Stomach (tissue), 19 donors: ENCODE measurements at places on chromosomes 7 and 10. TPM values are rescaled to one million over a fixed set of nuclear protein-coding genes. Genes with fewer than 3 reads are reported as not detected.
A peak's percentile ranks its signal among the peaks of the same experiment; 100 is the strongest.

DNA sequence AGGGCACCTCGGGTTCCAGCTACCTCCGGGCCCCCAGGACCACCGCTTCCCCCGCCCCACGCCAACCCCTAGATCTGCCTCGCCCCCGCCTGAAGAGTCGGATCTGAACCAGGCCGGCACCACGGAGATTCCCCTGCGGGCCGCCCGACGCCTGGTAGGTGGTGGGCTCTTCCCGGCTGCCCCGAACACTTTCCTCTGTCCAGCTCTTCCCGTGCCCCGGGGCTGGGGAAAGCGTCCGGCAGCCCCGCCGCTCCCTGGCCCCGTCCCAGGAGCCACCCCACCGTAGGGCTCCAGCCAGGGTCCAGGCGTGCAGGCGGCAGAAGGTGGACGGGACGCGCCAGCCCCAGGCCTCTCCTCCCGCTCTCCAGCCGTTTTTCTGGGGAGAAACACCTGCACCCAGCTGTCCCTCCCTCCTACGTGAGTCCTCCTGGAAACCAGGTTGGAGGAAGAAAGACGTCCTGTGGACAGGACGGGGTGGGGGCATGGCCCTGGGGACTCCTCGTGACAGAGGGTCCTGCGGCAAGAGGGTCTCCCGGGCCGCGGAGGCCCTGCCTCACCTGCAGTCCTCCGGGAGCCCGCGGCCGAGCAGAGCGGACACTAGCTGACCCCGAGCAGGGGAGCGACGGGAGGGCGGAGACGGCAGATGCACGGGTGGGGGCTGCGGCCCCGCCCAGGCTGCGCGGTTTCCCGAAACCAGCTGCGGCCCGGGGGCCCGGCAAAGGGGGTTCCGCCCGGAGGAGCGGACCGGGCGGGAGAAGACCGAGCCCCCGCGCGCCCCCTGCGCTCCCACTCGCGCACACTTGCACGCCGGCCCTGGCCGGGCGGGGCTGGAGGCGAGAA, at the start of gene TMEM176B:
Gene TMEM176B, minus strand, starts transcription at position 624 of the 840 bp plus-strand sequence. CDS start 3,795 bp downstream, outside the sequence.
- peak; percentile 85 for DNase-seq
- peaks cover 20% of the 10 kb centered on the region for H3K36me3 ChIP-seq
- H3K27ac ChIP-seq = peak within 1 kb of the TSS; percentile 89
- peaks cover 23% of the 10 kb centered on the region for H3K4me1 ChIP-seq
- peak within 1 kb of the TSS; percentile 57 for H3K4me3 ChIP-seq
- H3K27me3 ChIP-seq = peaks cover 74% of the 10 kb centered on the region

GRCh38 chr10:117652228-117653169, 110.0 kb downstream of the EMX2 start:
- no peaks in the 10 kb centered on the region for H3K36me3 ChIP-seq
- H3K27ac ChIP-seq = no peak overlapping the region
- no peaks in the 10 kb centered on the region for H3K4me1 ChIP-seq
- no peak for DNase-seq
- no peaks in the 10 kb centered on the region for H3K27me3 ChIP-seq
- H3K4me3 ChIP-seq = no peak overlapping the region

DNA sequence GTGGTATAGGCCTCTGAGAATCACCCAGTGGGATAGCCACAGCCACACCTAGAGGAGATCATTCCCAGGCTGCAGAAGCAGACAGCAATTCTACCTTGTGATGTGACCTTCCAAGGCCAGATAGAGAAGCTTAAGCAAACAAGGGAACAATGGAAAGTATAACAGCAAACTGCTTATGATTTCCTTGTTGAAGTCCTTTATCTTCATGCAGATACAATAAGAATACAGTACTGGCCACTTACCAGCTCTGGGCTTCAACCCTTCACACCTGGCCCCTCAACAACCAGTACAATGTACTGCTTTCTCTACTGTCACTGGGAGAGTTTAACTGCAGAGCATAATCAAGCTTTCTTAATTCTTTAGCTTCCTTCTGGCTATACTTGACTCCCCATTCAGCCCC, 22.6 kb upstream of the DDX50 start:
- H3K27me3 ChIP-seq = no peaks in the 10 kb centered on the region
- no peak for DNase-seq
- H3K36me3 ChIP-seq = no peaks in the 10 kb centered on the region
- peaks cover 28% of the 10 kb centered on the region for H3K4me1 ChIP-seq
- H3K27ac ChIP-seq = peak overlapping the region; percentile 70

GCK gene
- 0.55 TPM for total RNA-seq

LRRTM3 gene
- total RNA-seq = not detected

- no peaks in the 10 kb centered on the region for H3K4me1 ChIP-seq
- no peaks in the 10 kb centered on the region for H3K27me3 ChIP-seq
- no peak overlapping the region for H3K27ac ChIP-seq
Measured at GRCh38 chr10:67923551-67923950, 39.1 kb downstream of the SIRT1 start.

ACBD7 gene
- not detected for total RNA-seq

GRCh38 chr7:125663961-125664360, 734.3 kb upstream of the POT1 start:
- H3K27me3 ChIP-seq = no peaks in the 10 kb centered on the region
- no peaks in the 10 kb centered on the region for H3K36me3 ChIP-seq
- H3K4me3 ChIP-seq = no peak overlapping the region

MAT1A gene
- not detected for total RNA-seq

DNA sequence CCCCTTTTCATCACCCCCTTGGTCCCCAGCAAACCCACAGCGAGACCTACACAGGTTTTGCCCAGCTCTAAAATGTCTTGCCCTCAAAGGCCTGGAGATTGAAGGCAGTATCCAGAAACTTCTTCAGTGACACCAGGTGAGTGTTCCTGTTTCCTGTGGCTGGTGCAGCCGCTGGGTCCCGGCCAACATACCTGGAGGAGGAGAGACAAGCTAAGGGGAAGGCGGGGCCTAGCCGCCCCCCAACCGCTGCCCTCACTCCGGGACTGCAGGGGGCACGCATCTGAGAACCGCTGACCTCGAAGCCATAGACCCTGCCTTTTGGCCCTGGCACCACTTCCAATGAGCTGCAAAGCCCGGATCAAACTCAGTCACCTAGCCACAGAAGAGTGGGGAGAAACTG, 27.0 kb downstream of the OGDHL start:
- no peaks in the 10 kb centered on the region for H3K36me3 ChIP-seq
- DNase-seq = no peak

GRCh38 chr7:95342029-95342428, 17.7 kb upstream of the PON1 start:
- DNase-seq = no peak
- H3K27me3 ChIP-seq = no peaks in the 10 kb centered on the region
- no peak overlapping the region for H3K4me3 ChIP-seq

- H3K36me3 ChIP-seq = no peaks in the 10 kb centered on the region
- no peak overlapping the region for H3K27ac ChIP-seq
- H3K27me3 ChIP-seq = no peaks in the 10 kb centered on the region
- H3K4me3 ChIP-seq = no peak overlapping the region
- DNase-seq = no peak
Measured at GRCh38 chr7:50141131-50141530, 48.1 kb upstream of the ZPBP start.

DNA sequence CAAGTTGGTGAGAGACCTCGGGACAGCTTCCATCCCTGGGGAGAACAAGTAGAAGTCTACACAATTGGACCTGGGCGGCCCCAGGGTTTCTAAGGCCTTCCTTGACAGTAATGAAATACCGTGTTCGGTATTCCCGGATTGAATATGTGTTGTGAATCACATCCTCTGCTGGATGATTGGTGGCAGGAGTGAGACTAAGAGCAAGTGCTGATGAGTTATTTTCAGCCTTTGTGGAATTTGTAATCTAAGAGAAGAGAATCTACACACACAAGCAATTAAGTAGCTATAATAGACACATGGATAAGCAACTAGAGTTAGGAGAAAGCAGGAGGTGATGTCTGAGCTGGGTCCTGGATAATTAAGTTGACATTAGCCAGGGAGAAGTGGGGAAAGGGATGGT, 64.8 kb upstream of the VWC2 start:
- DNase-seq = no peak
- no peak overlapping the region for H3K4me3 ChIP-seq
- H3K27me3 ChIP-seq = no peaks in the 10 kb centered on the region
- H3K4me1 ChIP-seq = no peaks in the 10 kb centered on the region
- H3K27ac ChIP-seq = no peak overlapping the region

- H3K4me3 ChIP-seq = no peak overlapping the region
- H3K4me1 ChIP-seq = peaks cover 17% of the 10 kb centered on the region
- H3K27ac ChIP-seq = no peak overlapping the region
Measured at GRCh38 chr10:88934900-88935672, 17.5 kb downstream of the ACTA2 start.

- H3K4me1 ChIP-seq = no peaks in the 10 kb centered on the region
- DNase-seq = no peak
- no peak overlapping the region for H3K27ac ChIP-seq
- no peak overlapping the region for H3K4me3 ChIP-seq
- H3K36me3 ChIP-seq = peaks cover 38% of the 10 kb centered on the region
Measured at GRCh38 chr7:93301736-93302135, 69.6 kb downstream of the VPS50 start.

CALML5 gene
- not detected for total RNA-seq

DNA sequence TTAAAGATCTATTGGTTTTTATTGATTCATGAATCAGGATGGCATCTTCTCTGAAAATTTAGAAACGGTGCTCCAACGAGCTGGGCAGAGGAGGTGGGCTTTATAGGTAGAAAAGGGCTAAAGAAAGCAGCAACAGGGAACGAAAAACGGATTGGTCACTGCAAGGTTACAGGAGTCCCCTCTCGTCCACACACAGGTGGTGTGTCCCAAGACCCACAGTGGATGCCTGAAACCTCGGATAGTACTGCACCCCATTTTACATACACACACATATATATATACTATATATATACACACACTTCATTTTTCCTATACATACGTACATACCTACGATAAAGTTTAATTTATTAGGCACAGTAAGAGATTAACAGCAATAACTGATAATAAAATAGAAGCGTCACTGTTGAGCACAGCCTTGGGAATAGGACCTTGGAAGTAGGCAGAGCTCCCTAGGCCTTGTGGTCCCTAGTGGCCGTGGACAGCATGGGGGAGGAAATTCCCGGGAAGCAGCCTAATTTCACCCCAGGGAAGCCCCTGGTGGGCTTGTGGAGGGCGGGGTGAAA, 737 bp upstream of the NUB1 start:
- no peaks in the 10 kb centered on the region for H3K27me3 ChIP-seq
- peak overlapping the region; percentile 96 for H3K4me3 ChIP-seq
- peak overlapping the region; percentile 49 for H3K27ac ChIP-seq
- no peak for DNase-seq
- H3K4me1 ChIP-seq = peaks cover 14% of the 10 kb centered on the region

CALHM3 gene
- not detected for total RNA-seq

GRCh38 chr7:73435471-73436009, 2.0 kb downstream of the FZD9 start:
- H3K4me1 ChIP-seq = peaks cover 15% of the 10 kb centered on the region
- no peak for DNase-seq
- H3K36me3 ChIP-seq = peaks cover 21% of the 10 kb centered on the region
- H3K27ac ChIP-seq = no peak overlapping the region
- no peak overlapping the region for H3K4me3 ChIP-seq
- no peaks in the 10 kb centered on the region for H3K27me3 ChIP-seq
